Effector CD4-positive, alpha-beta T cell (primary cell): ENCODE measurements at places on chromosomes 3 and 15.
A peak's percentile ranks its signal among the peaks of the same experiment; 100 is the strongest.

DNA sequence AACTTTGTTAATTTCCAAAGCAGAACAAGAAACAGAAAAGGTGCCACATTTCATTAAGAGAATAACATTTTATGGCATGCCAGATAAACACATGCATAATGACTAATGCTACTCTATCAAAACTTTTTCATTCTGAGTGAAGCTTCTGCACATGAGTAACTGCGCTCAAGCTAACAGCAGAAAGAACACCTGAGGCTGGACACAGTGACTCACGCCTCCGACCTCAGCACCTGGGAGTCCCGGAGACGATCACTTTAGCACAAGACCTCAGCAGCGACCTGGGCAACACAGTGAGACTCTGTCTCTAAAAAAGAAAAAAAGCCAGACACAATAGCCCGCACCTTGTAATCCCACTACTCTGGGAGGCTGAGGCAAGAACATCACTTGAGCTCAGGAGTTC lies 70.6 kb downstream of the ACAP2 start:
- DNase-seq = no peak

GRCh38 chr3:43015572-43015971 lies 36.5 kb downstream of the GASK1A start:
- DNase-seq = no peak

DNA sequence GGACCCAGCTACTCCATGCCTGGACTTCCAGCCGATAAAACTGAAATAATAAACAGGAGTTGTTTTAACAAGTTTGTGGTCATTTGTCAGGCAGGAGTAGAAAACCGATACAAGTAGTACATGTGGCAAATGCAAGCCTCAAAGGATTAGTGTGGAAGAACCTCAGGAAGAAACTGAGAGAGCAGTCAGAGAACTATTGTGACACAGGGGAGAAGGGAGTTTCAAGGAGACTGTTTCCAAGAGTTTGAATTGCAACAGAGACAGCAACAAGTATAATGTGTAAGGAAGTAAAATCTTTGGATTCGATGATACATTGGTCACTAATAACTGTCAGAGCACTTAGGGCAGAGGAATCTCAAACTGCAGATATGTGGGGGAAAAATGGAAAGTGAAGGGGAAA lies 450.6 kb upstream of the ARHGEF26 start:
- DNase-seq = no peak

GRCh38 chr3:128468791-128469527 lies 2.3 kb upstream of the DNAJB8 start:
- no peak for DNase-seq

GRCh38 chr15:81516461-81516860 lies 142.4 kb upstream of the TMC3 start:
- DNase-seq = no peak

GRCh38 chr3:78287085-78287484 lies 1247.2 kb downstream of the ROBO2 start:
- no peak for DNase-seq

DNA sequence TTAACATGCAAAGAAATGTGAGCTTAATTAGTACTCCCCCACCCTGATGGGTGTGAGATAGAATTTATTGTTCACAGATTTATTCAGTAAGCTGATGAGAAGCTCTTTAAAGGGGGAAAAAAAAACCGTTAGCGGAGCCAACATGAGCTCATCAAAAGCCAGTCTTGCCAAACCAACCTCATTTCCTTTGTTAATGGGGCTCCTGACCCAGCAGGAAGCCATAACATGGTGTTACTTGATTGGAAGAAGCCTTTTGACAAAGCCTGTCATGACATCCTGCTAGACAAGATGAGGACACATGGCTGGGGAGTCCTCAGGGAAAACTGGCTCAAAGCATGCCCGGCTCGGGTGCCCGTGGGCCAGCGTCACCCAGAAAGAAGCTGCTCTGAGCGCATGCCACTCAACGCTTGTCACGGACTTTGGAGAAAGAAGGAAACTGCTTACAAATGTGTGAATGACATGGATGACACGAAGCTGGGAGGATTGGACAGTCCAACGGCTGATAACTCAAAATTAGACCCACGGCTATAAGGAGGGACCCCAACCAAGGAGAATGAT lies 64.6 kb downstream of the SLCO2A1 start:
- no peak for DNase-seq

GRCh38 chr3:117102426-117102825 lies 392.8 kb downstream of the TUSC7 start:
- no peak for DNase-seq

GRCh38 chr3:10284496-10284895 lies 8.3 kb downstream of the GHRL start:
- DNase-seq = peak; percentile 24

GRCh38 chr3:111785034-111785433 lies 74.0 kb upstream of the PHLDB2 start:
- DNase-seq = no peak

GRCh38 chr15:81751256-81751655 lies 294.6 kb downstream of the MEX3B start:
- no peak for DNase-seq

DNA sequence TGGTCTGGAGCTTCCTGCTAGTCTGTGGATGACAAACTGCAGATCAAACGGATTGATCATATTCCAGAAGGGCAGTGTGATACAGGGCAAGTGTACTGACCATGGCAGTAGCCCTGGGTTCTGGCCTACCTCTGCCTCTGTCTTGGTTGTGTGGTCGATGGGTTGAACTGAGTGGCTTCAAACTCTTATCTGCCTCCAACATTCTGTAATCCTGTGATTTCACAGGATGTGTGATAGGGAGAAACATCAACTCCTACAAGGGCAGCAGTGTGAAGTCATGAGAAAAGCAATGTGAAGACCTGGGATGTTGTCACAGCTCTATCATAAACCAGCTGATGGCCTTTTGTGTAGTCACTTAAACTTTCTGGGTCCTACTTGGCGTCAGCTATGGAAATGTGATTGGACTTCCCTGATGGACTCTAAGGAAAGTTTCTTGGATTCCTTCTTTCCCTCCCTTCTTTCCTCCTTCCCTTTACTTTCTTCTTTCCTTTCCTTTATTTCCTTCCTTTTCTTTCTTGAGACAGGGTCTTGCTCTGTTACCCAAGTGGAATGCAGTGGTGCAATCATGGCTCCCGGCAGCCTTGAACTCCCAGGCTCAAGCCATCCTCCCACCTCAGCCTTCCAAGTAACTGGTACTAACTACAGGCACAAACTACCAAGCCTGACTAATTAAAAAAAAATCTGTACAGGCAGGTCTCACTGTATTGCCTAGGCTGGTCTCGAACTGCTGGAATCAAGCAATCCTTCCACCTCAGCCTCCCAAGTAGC lies 114.8 kb downstream of the BBX start:
- no peak for DNase-seq

DNA sequence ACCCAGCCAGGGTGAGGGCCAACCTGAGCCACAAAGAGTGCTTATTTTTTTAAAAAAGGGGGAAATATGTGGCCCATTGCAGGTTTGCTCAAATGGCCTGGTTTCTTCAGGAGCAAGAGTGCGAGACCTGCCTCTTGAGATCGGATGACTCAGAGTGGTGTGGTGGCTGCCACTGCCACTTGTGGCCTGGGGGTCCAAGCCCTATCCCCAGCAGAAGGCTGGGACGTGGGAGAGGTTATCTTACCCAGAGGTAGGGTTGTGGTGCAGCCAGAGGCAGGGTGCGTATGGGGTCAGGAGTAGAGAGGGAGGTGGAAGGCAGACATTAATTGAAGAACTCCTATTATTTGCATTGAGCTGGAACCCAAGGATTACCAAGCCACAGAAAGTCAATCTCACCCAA lies 83.2 kb upstream of the SMAD3 start:
- DNase-seq = no peak

DNA sequence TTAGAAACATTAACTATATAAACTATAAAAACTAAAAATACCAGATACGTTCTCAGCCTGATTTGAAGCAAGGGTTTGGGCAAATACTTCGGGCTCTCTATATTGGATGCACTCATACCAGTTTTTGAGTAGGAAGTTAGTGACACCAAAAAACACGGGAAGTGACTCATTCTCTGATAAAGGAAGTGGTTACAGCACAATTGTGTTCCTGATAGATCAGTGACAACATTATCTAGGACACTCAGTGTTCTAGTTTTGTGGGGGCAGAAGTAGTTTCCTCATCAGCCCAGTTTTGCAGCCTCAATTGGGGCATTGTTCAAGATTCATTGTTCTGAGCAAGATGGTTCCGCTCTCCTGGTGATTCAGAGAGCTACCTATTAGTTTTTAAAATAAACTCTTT lies 469.6 kb upstream of the DPPA4 start:
- DNase-seq = peak; percentile 21

- DNase-seq = no peak
Measured at GRCh38 chr15:97479957-97480356, 480.5 kb upstream of the ARRDC4 start.

- no peak for DNase-seq
Measured at GRCh38 chr15:46080016-46080415, 445.2 kb downstream of the SQOR start.

- DNase-seq = no peak
Measured at GRCh38 chr3:14922863-14923262, 24.5 kb upstream of the NR2C2 start.

DNA sequence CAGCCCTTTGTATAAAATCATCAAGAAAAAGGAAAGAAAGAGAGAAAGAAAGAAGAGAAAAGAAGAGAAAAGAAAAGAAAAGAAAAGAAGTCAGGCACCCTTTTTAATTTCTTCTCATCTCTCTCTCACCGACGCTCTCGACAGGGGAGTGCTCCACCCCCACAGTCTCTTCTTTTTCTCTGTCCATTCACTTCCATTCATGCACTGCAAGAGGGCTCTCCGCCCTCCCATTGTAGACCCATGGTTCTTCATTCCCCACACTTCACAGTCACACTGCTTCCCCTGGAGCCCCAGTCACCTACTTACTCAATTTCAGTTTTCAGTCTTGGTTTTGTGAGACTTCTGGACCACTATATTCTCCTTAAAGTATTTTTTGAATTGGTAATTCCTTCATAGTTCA lies 254.7 kb downstream of the SOX2 start:
- no peak for DNase-seq

GRCh38 chr3:8765528-8765927 lies 3.9 kb downstream of the OXTR start:
- no peak for DNase-seq

DNA sequence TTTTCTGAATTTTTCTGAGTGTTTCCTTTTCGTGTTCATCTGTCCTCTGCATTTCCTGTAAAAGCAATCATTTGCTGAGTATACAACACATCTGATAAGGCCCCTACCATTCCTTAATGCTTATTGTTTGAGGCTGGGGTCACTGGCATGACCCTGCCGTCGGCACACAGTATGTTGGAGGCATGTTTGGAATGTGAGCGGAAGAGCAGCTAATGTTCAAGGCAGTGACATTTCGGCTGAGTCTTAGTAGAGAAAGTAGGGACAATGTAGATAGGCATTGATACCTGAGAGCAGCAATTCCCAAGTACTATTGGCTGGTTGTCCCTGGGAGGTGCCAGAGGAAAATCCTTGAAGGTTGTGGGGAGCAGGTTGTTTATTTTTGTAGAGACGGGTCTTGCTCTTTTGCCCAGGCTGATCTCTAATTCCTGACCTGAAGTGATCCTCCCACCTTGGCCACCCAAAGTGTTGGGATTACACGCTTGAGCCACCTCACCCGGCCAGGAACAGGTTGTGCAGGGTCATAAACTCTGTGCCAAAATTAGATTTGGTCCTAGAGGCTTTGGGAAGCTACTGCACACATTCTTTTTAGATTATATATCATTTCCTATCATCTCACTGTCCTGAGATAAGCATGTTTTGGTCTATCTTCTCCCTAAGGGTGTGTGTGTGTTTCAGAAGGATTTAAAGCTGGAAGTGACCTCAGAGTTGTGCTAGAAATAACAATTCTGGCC lies 13.5 kb downstream of the PTPN23 start:
- no peak for DNase-seq

DNA sequence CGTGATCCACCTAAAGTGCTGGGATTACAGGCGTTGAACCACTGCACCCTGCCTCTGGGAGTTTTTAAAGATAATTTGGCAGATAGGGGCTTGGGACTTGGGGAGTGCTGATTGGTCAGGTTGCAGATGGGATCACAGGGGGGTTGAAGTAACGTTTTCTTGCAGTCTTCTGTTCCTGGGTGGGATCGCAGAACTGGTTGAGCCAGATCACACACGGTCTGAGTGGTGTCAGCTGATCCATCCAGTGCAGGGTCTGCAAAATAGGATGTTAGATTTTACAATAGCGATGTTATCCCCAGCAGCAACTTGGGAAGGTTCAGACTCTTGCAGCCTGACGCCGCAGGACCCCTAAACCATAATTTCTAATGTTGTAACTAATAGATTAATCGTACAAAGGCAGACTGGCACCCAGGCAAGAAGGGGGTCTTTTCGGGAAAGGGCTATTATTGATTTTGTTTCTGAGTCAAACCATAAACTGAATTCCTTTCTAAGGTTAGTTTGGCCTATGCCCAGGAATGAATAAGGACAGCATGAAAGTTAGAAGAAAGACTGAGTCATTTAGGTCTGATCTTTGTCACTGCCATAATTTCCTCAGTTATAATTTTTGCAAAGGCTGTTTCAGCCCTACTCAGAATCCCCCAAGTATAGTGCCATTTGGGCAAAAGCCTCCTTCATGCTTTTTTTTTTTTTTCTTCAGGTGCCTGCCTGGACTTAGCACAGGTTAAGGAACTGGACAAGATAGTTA lies 1.5 kb upstream of the CA12 start:
- DNase-seq = no peak

- DNase-seq = no peak
Measured at GRCh38 chr3:65776494-65776893, 262.2 kb downstream of the MAGI1 start.

- DNase-seq = no peak
Measured at GRCh38 chr3:152241142-152242017, 27.3 kb upstream of the MBNL1 start.

GRCh38 chr15:65909831-65910230 lies 40.5 kb downstream of the RAB11A start:
- no peak for DNase-seq

DNA sequence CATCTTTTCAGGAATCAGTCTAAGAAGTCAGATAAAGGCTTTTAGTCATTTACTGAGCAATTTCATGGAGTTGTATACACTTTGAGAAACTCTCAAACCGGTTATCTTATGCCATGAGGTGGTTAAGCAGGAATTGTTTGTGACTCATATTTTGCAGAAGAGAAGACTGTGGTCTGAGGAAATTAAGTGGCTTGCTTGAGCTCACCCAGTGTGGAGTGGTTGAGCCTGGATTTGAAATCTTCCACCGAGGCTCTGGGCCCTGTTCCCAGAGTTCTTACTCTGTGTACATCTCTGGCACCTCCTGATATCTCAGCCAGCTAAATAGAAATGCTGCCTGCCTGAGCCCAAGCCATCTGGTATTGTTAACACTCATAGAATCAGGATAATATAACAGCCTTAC lies 37.8 kb upstream of the BCL6 start:
- no peak for DNase-seq
